ENCODE measurements at places on chromosomes 6 and 20.
A peak's percentile ranks its signal among the peaks of the same experiment; 100 is the strongest.

DNA sequence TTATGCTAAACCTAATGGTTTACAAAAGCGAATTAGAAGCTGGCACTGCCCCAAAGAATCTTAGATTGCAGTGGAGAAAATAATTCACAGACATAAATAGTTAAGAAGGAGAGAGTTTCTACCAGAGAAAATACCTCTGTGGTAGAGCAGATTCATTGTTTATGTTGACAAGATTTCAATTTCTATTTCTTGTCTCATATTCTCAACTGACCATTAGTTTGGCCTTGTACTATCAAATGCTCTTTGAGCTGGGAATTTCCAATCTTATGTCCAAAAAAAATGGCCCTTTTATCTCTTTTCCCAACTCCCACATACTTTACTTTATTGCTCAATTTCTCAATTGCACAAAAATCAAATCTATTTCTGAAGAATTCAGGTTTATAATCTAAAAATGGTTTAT, 804.1 kb upstream of the CITED2 start:
- H3K27me3 ChIP-seq, result no peaks in the 10 kb centered on the region
- H3K4me3 ChIP-seq, result no peak overlapping the region
- H3K36me3 ChIP-seq, result no peaks in the 10 kb centered on the region
- no peak overlapping the region for H3K27ac ChIP-seq
- peaks cover 1% of the 10 kb centered on the region for H3K4me1 ChIP-seq

- no peak overlapping the region for H3K4me3 ChIP-seq
- no peak overlapping the region for H3K27ac ChIP-seq
- no peak for DNase-seq
- no peaks in the 10 kb centered on the region for H3K4me1 ChIP-seq
- H3K36me3 ChIP-seq, result no peaks in the 10 kb centered on the region
These were observed 302.7 kb upstream of the TFAP2D start for GRCh38 chr6:50410579-50410978.

DNA sequence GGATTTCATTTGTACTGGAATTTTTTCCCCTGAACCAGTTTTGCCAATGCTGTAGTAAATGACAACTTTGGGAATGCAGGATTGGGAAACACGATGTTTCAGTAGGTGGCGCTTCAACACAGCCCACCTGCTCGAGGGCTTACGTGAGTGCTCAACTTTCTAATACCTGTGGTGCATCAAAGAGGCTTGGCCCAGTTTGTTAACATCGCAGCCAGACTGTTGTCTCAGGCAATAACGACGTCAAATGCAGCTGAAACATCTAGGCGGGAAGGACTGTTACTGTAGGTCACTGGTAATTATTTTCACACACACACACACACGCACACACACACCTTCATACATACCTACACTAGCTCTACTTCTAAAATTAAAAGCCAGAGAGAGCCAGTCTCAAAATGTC, 815.5 kb upstream of the SLC35B3 start:
- H3K4me1 ChIP-seq, result peaks cover 1% of the 10 kb centered on the region
- no peaks in the 10 kb centered on the region for H3K36me3 ChIP-seq
- DNase-seq, result peak; percentile 30
- H3K27ac ChIP-seq, result no peak overlapping the region
- no peak overlapping the region for H3K4me3 ChIP-seq
- no peaks in the 10 kb centered on the region for H3K27me3 ChIP-seq

GRCh38 chr6:170298688-170299087, 7.8 kb upstream of the DLL1 start:
- H3K4me1 ChIP-seq, result peaks cover 17% of the 10 kb centered on the region
- peaks cover 19% of the 10 kb centered on the region for H3K36me3 ChIP-seq
- no peak overlapping the region for H3K4me3 ChIP-seq
- peaks cover 16% of the 10 kb centered on the region for H3K27me3 ChIP-seq

DNA sequence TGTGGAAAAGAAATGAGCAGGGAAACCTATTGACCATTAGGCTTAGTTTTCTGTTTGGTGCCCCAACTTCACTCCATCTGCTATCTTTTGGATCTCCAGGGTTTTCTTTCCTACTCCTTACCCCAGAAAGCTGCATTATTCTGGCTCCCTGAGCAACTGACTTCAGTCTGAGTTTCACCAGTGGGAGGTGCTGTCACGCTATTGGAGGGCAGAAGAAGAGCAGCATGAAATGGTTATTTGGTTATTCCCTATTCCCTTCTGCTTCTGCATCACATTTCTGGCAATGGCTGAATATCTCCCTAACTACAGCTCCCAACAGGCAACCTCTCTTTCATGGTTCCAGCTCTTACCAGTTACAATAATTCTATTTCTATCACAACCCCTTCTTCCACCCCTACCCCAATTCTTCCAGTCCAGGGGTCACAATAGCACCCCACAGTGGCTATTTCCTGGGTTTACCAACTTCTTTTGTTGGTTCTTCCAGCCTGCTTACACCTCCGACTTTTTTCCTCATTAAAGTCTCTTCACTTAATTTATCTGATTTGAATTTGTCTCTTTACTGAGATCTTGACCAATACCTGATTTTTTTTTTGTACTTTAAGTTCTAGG, 311.5 kb downstream of the PLCB1 start:
- no peaks in the 10 kb centered on the region for H3K27me3 ChIP-seq
- H3K4me3 ChIP-seq, result no peak overlapping the region
- DNase-seq, result no peak
- no peak overlapping the region for H3K27ac ChIP-seq

- no peaks in the 10 kb centered on the region for H3K36me3 ChIP-seq
- H3K27me3 ChIP-seq, result peaks cover 6% of the 10 kb centered on the region
- DNase-seq, result no peak
These were observed 46.7 kb upstream of the FNDC1 start for GRCh38 chr6:159122453-159122852.

GRCh38 chr6:46338131-46338530, 153.1 kb downstream of the RCAN2 start:
- H3K4me1 ChIP-seq, result peaks cover 2% of the 10 kb centered on the region
- H3K4me3 ChIP-seq, result no peak overlapping the region
- H3K36me3 ChIP-seq, result no peaks in the 10 kb centered on the region
- H3K27me3 ChIP-seq, result no peaks in the 10 kb centered on the region
- no peak overlapping the region for H3K27ac ChIP-seq

- no peak for DNase-seq
- peaks cover 12% of the 10 kb centered on the region for H3K36me3 ChIP-seq
- H3K27ac ChIP-seq, result no peak overlapping the region
- no peaks in the 10 kb centered on the region for H3K4me1 ChIP-seq
- H3K4me3 ChIP-seq, result no peak overlapping the region
- no peaks in the 10 kb centered on the region for H3K27me3 ChIP-seq
These were observed 28.9 kb downstream of the IRAK1BP1 start for GRCh38 chr6:78896227-78896626.

DNA sequence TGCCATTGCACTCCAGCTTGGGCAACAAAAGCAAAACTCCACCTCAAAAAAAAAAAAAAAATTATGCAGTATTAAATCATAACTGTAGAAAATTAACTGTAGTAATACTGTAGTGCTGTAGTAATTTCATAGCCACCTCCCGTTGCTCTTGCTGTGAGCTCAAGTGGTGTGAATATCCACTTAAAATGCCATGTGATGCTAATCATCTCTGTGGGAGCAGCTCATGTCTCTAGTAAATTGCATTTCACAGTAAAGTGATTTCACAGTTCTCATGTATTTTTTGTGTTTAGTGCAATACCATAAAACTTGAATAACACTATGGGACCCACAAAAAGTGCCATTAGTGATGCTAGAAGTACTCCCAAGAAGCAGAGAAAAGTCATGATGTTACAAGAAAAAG, 14.4 kb upstream of the FAM217A start:
- no peak overlapping the region for H3K4me3 ChIP-seq
- no peak for DNase-seq
- no peak overlapping the region for H3K27ac ChIP-seq
- H3K27me3 ChIP-seq, result no peaks in the 10 kb centered on the region
- H3K36me3 ChIP-seq, result no peaks in the 10 kb centered on the region
- peaks cover 9% of the 10 kb centered on the region for H3K4me1 ChIP-seq

- H3K4me3 ChIP-seq, result no peak overlapping the region
- no peaks in the 10 kb centered on the region for H3K36me3 ChIP-seq
- peaks cover 2% of the 10 kb centered on the region for H3K4me1 ChIP-seq
- H3K27ac ChIP-seq, result no peak overlapping the region
- no peak for DNase-seq
These were observed 217.7 kb downstream of the HAO1 start for GRCh38 chr20:7722564-7722963.

DNA sequence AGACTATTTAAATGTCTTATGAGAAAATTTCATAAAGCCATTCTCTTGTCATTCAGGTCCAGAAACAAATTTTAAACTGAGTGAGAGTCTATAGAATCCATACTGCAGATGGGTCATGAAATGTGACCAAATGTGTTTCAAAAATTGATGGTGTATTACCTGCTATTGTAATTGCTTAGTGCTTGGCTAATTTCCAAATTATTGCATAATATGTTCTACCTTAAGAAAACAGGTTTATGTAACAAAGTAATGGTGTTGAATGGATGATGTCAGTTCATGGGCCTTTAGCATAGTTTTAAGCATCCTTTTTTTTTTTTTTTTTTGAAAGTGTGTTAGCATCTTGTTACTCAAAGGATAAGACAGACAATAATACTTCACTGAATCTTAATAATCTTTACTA, 5.0 kb downstream of the MARCKS start:
- peaks cover 19% of the 10 kb centered on the region for H3K36me3 ChIP-seq
- H3K4me1 ChIP-seq, result peaks cover 17% of the 10 kb centered on the region
- H3K4me3 ChIP-seq, result no peak overlapping the region
- no peak for DNase-seq
- H3K27ac ChIP-seq, result no peak overlapping the region

Data from progenitor cell of endocrine pancreas (in vitro differentiated cells).